ENCODE measurements at places on chromosomes 4 and X.

GRCh38 chr4:138249132-138249531, 7.0 kb upstream of the SLC7A11 start:
- no peak for DNase-seq

DNA sequence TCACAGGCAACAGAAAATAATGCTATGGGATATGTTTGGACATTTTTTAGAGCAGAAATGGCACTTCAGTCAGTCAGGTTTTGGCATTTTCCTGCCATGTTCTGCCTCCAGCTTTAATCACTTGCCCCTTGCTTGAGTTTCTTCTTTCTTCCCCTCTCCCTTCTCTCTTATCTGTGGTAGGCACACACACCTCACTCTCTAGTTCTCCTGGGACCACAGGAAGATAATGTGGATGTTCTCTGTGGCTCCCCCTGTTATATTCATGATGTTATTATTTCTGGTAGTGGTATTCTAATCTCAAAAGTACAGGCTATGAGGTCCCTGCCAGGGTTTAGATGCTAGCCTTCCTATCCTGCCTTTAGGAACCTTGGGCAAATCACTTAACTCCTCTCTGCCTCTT, 5.2 kb downstream of the HADH start:
- DNase-seq, result no peak

GRCh38 chr4:177005674-177006230, 213.0 kb upstream of the VEGFC start:
- no peak for DNase-seq

DNA sequence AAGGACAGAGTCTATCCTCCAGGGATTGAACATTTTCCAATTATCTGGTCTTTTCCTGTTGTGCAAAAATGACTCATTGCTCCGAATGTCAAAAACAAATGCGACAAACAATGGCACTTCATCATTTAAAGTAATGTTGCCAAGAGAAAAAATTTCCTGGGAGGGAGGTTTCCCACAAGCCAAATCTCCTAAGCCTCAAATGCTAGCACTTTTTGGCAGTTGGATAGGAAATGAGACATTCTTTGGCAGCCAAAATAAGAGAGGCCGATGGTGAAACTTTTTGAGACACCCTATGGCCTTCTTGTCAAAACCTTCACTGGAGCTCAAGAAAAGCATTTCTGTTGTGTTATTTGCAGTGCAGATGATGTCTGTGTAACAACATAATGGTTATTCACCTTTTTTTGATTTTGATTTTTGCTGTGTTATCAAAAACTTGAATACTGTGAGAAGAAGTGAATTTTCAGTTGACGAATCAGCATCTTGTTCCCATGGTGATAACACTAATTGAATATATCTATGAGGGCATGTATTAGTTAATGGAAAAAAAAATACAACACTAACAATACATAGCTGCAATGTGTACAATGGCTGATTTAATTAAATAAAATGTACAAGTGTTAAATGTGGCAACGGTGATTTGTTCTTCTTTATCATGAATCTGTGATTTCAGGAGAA, 333.8 kb downstream of the ANK2 start:
- DNase-seq, result no peak

DNA sequence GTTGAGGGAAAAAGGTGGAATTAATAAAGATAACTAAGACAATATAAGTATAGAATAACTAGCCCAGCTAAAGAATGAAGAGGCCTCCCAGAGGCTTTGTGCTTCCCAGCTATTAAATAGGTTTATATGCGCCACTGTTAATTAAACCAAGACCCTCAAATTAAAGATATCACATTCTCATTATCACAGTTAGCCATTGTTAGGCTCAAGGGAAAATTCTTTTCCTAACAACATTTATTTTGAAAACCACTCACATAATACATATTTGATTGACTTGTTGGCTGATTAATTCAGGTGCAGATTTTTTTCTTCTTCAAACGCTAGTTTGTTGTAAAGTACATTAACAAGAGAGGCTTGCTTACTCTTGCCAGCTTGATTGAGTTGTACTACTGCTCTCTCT, 216.8 kb upstream of the TRAM1L1 start:
- no peak for DNase-seq

DNA sequence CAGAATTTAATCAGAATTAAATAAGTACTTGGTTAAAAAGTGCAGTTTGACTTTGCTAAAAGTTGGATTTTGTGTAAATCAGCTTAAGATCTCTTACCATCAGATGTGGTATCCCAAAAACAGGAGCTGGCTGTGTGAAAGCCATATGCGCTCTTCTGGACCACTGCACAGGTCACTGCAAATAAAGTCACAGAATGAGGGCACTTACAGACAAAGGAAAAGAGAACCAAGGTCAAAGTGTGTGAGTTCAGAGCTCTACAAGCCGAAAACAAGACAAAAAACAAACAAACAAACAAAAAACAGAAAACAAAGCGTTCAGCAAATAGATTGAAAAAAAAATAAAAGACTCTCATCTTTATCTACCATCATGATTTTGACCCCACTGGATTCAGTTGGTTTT, 6.4 kb downstream of the DYNLT3 start:
- DNase-seq, result no peak

- no peak for DNase-seq
Observed at GRCh38 chr4:145308598-145308997, 128.2 kb upstream of the OTUD4 start.

DNA sequence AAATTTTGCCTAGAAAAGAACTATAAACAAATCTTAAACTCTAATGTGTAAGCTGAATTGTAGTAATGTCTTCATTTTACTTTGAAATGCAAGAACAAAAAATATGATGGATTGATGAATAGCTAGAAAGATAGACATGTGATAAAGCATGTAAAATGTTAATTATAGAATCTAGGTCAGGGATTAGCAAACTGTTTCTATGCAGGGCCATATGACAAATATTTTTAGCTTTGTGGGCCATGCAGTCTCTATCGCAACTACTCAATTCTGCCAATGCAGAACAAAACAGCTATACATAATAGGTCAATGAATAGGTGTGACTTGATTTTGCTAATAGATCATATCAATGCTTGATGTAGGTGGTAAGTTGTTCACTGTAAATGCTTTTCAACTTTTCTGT, 75.3 kb downstream of the TBCK start:
- DNase-seq, result no peak

- no peak for DNase-seq
Observed at GRCh38 chrX:110338935-110339334, 19.7 kb upstream of the RTL9 start.

GRCh38 chr4:19725130-19725529, 526.6 kb upstream of the SLIT2 start:
- DNase-seq, result no peak

- DNase-seq, result no peak
Observed at GRCh38 chrX:53159184-53159583, 65.2 kb downstream of the KANTR start.

DNA sequence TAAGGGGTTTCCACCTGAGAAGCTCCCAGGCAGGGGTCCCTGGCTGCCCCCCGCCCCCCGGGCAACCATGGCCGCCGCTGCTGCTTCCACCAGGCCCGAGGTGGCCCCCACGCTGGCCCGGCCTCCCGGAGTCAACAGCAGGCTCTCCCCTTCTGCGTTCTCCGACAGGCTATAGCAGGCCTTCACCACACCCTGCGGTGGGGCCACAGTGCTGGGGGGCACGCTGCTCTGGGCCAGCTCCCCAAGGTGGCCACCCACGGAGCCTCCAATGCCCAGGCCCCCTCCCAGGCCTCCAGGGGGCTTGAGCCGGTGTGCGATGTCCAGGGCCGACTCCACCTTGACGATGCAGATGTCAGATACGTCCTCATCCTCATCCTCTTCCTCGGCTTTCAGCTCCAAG, 72.5 kb downstream of the UBE2K start:
- DNase-seq, result no peak

GRCh38 chr4:28754376-28754775, 1893.7 kb downstream of the STIM2 start:
- DNase-seq, result no peak

- DNase-seq, result no peak
Observed at GRCh38 chrX:50813843-50814661, at the start of gene SHROOM4. SHROOM4 (minus strand) TSS chrX:50814194; CDS start chrX:50814018, 176 bp downstream.

DNA sequence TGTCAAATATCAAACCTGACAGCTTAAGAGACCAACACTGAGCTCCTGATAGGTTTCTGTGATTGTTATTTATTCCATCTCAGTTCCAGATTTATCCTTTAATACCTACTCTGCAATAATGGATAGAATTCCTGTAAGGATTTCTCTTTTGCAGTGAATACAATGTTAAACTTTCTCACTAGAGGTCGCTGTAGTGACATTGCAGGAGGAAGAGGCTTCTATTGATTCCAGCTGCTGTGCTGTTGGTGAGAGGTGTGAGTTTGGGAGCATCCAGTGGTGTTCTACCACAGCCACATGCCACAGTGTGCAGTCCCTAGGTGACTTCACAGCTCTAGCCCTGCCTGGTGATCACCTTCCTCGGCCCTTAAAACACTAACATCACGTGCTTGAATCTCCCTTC, 34.6 kb upstream of the DCAF8L2 start:
- no peak for DNase-seq

- no peak for DNase-seq
Observed at GRCh38 chr4:26261405-26261804, 59.4 kb upstream of the RBPJ start.

GRCh38 chrX:9515489-9515888, 50.6 kb downstream of the TBL1X start:
- no peak for DNase-seq

DNA sequence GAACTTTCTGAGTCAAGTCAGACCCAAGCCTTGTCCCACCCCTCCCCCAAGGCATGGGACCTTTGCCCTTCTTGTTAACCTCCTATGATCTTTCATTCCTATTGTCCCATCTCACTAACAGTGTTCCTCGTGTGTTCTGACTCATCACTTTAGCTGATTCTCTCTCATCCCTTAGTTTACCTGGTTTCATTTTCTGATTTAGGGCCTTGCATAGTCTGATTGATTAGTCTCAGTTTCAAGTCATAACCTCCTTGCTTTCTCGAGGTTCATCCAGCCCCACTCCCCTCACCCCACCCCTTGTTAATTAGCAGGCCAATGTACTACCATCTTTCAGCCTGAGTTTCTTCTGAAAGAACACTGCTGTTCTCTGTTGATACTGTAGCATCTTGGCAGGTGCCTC, 517.4 kb downstream of the RPA4 start:
- DNase-seq, result no peak

- no peak for DNase-seq
Observed at GRCh38 chr4:151304755-151305154, 20.6 kb downstream of the SH3D19 start.

GRCh38 chrX:21806691-21807090, 32.7 kb upstream of the MBTPS2 start:
- DNase-seq, result no peak

DNA sequence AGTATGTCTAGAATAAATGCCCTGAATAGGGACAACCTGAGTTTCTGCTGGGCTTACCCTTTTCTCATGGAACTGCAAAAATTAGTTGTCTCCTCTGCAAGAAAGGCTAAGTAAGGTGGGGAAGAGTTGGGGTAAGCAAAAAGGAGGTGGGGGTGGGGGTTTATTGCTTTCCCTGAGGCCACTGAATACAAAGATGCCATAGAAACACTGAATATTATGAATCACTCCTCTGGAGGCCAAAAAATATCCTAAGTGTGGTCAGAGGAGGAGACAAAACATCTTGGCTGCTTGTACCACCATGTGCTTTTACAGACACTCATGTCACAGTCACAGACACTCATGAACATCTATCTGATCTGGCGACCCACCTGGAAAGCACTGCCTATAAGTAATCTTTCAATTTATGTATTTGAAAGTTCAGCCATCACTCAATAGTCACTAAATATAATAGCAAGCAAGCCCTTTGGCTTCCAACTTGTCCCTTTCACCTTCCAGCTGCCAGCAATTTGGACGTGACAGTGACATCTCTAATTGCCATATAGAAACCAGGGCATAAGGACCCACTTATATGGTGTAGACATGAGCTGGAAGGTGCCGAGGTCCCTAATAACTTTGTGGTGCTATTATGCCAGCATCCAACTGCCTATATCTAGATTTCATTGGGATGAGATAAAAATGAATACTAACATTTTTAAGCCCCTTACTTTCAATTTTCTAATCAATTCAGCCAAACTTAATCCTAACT, 122.7 kb upstream of the CBR4 start:
- DNase-seq, result no peak

DNA sequence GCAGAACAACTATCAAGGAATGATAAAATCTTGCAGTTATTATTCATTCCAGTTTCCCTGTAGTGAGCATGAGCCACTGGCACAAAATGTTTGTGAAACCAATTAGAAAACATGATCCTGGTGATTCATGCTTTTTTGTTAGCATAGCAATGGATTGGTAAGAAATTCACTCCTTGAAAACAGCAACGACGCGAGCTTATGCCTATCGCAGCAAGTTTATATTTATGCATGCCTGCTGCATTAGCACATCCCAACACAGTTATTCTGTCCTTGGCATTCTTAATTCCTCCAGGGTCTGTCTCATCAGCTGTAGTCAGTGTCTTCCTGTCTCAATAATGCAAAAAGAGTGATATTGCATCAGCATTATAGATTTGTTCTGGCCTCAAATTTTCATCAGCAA, 975.9 kb downstream of the STIM2 start:
- no peak for DNase-seq

GRCh38 chr4:16415751-16416150, 189.5 kb upstream of the TAPT1 start:
- DNase-seq, result no peak

GRCh38 chr4:70473679-70474078, 1.7 kb downstream of the MUC7 start:
- DNase-seq, result no peak

GRCh38 chr4:181166742-181167399, 1076.3 kb upstream of the TENM3 start:
- DNase-seq, result no peak
